Gastrocnemius medialis (tissue), 4 donors: ENCODE measurements at places on chromosomes 5 and 9. TPM values are rescaled to one million over a fixed set of nuclear protein-coding genes. Genes with fewer than 3 reads are reported as not detected.
A peak's percentile ranks its signal among the peaks of the same experiment; 100 is the strongest.

DNA sequence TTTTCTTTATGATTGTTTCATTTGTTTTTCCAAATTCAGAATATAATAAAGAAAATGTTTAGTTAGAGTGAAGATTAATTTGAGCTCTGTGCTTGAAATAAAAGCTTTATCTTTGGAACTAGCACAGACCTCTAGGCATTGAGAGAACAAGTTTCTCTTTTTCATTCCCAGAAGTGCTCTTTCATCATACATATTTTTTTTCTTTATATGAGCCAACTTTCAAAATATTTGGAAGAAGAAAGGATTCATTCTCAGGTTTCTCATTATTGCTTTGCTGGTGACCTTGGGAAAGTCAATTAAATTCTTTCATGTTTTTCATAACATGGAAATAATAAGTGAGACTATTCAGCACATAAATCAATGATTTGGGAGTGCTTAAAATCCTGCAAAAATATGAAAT lies 16.8 kb downstream of the CTXN3 start:
- no peak overlapping the region for H3K4me3 ChIP-seq
- DNase-seq, result no peak
- H3K36me3 ChIP-seq, result no peaks in the 10 kb centered on the region
- H3K27ac ChIP-seq, result peak overlapping the region; percentile 81
- H3K4me1 ChIP-seq, result peaks cover 2% of the 10 kb centered on the region

GRCh38 chr5:25448646-25449045 lies 803.9 kb upstream of the CDH10 start:
- H3K4me3 ChIP-seq, result no peak overlapping the region
- H3K4me1 ChIP-seq, result no peaks in the 10 kb centered on the region
- no peaks in the 10 kb centered on the region for H3K36me3 ChIP-seq
- no peak overlapping the region for H3K27ac ChIP-seq
- H3K27me3 ChIP-seq, result no peaks in the 10 kb centered on the region

IL9 gene
- total RNA-seq, result not detected

CNTNAP3B gene
- 2.4 TPM for total RNA-seq

ZNF354C gene
- total RNA-seq, result 2.9 TPM

- peaks cover 32% of the 10 kb centered on the region for H3K4me1 ChIP-seq
- H3K4me3 ChIP-seq, result no peak overlapping the region
- no peaks in the 10 kb centered on the region for H3K27me3 ChIP-seq
Measured at GRCh38 chr9:110115826-110116542, 92.0 kb downstream of the C9orf152 start.

GAS1 gene
- 32.9 TPM for total RNA-seq

DNA sequence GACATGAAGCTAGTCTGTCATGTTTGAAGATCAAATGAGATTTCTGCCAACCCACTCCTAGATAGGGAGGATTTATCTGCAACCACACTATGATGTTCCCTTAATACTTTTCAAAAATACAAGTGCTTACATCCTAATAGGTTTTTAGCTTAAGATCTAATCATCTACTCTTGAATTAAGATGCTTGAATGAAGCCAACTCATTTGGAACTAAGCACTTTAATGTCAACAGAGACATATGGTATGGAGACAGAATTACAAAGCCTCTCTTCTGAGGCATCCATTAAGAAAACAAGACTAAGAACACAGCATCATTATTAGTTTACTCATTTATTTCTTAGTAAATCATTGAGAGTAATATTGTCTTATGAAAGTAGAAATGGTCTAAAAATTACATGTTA lies 139.3 kb upstream of the NFIB start:
- H3K27me3 ChIP-seq, result no peaks in the 10 kb centered on the region
- H3K36me3 ChIP-seq, result no peaks in the 10 kb centered on the region
- no peak for DNase-seq

DNA sequence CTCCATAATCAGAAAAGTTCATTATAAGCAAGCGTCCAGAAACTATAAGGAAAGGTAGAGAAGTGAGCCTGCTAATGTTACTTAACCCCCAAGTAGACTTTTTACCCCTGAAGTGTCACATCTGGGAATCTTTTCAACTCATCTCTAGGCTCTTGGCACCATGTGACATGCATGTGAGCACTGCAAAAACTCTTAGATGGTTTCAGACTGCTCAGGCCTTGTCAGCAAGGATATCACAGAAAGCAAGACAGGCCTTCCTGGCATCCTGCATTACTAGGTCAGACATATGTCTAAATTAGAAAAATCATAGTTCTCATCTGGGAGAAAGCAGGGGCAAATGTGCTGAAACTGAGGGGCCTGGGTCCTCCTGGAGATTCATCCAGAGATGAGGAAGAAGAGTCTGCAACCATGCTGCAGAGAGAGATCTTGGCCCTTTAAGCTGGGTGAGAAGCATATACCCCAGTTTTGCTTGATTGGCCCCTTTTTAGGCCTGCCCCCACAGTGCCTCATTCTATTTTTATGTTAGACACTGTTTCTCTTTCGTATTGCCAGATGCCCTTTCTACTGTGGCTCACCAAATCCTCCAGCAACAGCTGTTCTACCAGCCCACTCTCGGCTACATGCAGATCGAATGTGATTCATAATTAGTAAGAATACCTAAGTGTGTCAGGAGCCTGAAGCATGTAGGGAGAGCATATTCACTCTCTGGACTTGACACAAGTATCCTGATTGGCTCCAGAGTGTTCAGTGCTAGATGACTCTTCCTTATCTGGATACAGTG lies 19.0 kb downstream of the TMEM8B start:
- H3K27ac ChIP-seq, result peak overlapping the region; percentile 80
- H3K36me3 ChIP-seq, result no peaks in the 10 kb centered on the region
- no peak for DNase-seq
- H3K4me3 ChIP-seq, result no peak overlapping the region

CNTLN gene
- total RNA-seq, result 3.1 TPM

FAF2 gene
- 15.1 TPM for total RNA-seq

CDC23 gene
- 10.9 TPM for total RNA-seq

DNA sequence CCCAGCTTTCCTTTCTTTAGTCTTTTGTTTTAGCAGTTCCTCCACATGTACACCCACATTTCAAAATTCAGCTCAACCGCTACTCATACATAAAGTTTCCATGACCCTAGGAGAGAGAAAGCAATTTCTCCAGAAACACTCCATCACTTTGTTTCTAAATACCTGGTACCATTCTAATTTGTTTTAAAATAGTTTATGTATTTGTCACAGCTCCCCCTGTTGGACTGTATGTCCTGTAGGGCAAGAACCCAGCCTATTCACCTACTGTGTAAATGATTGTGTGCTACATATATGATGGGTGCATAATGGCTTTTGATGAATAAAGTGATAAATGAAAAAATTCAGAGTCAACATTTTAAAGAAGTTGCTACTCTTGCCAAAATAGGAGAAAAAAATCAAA lies 139.1 kb downstream of the COX7C start:
- no peak overlapping the region for H3K27ac ChIP-seq
- DNase-seq, result no peak
- no peaks in the 10 kb centered on the region for H3K4me1 ChIP-seq

- DNase-seq, result no peak
- H3K36me3 ChIP-seq, result no peaks in the 10 kb centered on the region
- no peaks in the 10 kb centered on the region for H3K4me1 ChIP-seq
- no peak overlapping the region for H3K27ac ChIP-seq
- H3K27me3 ChIP-seq, result no peaks in the 10 kb centered on the region
Measured at GRCh38 chr9:89542401-89543021, 44.6 kb upstream of the SEMA4D start.

- no peaks in the 10 kb centered on the region for H3K36me3 ChIP-seq
- peaks cover 100% of the 10 kb centered on the region for H3K27me3 ChIP-seq
- DNase-seq, result no peak
- H3K4me1 ChIP-seq, result peaks cover 28% of the 10 kb centered on the region
- peak overlapping the region; percentile 45 for H3K4me3 ChIP-seq
Measured at GRCh38 chr9:130661451-130662098, 2.8 kb upstream of the PRDM12 start.

DNA sequence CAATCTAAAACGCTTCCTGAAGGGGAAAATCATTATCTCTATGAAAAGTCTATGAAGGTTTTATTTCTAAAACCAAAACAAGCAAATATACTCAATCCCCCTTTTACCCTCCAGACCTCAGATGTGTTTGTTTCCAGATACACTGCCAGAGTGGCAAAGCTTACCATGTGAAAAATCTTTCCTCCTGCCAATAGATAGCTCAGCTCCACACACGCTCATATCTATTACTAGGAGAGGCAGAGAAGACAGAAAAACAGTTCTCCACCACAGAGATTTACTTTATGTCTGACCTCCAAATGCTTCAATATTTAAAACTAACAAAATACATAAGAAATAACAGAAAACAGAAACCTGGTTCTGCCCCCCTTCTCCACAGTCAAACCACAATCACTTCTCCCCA lies 7.0 kb downstream of the IRX2 start:
- DNase-seq, result no peak
- peaks cover 73% of the 10 kb centered on the region for H3K27me3 ChIP-seq
- H3K27ac ChIP-seq, result no peak overlapping the region
- no peak overlapping the region for H3K4me3 ChIP-seq

GMCL2 gene
- not detected for total RNA-seq

GRCh38 chr5:33035851-33036527 lies 324.9 kb downstream of the NPR3 start:
- no peaks in the 10 kb centered on the region for H3K27me3 ChIP-seq
- no peak for DNase-seq
- H3K4me1 ChIP-seq, result no peaks in the 10 kb centered on the region
- H3K27ac ChIP-seq, result no peak overlapping the region
- no peaks in the 10 kb centered on the region for H3K36me3 ChIP-seq

DNA sequence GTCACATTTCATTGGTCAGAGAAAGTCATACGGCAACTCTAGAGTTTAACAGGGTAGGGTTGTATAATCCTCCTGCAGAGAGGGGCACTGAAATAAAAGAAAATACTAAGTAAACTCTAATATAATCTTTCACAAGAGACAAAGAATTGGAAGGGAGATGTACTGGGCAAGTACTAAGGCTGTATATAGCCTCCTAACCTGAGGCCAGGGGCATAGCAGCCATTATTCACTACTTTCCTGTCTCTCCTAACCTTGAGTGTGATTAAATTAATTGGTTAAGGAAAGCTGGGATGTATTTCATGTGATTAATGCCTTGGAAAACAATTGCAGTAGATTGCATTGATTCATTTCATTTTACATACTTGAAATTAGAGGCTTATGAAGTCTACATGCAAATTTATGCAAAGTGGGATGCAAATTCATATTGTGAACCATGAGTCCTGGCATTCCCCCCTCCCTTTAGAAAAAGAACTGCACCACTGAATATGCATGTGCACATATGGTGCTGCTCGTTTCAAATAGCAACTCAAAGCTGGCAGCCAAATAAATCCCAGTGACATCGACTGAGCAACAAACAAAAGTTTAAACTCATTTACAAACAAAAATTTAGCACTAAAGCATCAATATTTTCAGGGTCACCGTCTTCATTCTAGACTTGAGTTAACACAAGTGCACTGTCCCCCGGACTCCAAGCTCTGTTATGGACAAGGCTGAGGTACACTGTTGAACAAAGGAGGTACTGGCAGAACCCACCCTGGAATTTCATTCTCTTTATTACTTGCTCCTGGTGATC lies 70.0 kb downstream of the DMAC1 start:
- H3K4me3 ChIP-seq, result no peak overlapping the region
- no peak overlapping the region for H3K27ac ChIP-seq
- no peaks in the 10 kb centered on the region for H3K27me3 ChIP-seq
- DNase-seq, result no peak
- no peaks in the 10 kb centered on the region for H3K36me3 ChIP-seq

GRCh38 chr5:5422819-5423515 lies 490 bp downstream of the ICE1 start:
- peaks cover 38% of the 10 kb centered on the region for H3K4me1 ChIP-seq
- no peak for DNase-seq
- H3K27ac ChIP-seq, result peak overlapping the region; percentile 99
- no peaks in the 10 kb centered on the region for H3K27me3 ChIP-seq
- peak overlapping the region; percentile 88 for H3K4me3 ChIP-seq
- no peaks in the 10 kb centered on the region for H3K36me3 ChIP-seq

GRCh38 chr5:173753307-173754168 lies 134.6 kb upstream of the CPEB4 start:
- peak overlapping the region; percentile 89 for H3K27ac ChIP-seq
- no peaks in the 10 kb centered on the region for H3K27me3 ChIP-seq
- peak; percentile 91 for DNase-seq
- H3K36me3 ChIP-seq, result no peaks in the 10 kb centered on the region
- H3K4me1 ChIP-seq, result peaks cover 47% of the 10 kb centered on the region

GFI1B gene
- total RNA-seq, result not detected

DNA sequence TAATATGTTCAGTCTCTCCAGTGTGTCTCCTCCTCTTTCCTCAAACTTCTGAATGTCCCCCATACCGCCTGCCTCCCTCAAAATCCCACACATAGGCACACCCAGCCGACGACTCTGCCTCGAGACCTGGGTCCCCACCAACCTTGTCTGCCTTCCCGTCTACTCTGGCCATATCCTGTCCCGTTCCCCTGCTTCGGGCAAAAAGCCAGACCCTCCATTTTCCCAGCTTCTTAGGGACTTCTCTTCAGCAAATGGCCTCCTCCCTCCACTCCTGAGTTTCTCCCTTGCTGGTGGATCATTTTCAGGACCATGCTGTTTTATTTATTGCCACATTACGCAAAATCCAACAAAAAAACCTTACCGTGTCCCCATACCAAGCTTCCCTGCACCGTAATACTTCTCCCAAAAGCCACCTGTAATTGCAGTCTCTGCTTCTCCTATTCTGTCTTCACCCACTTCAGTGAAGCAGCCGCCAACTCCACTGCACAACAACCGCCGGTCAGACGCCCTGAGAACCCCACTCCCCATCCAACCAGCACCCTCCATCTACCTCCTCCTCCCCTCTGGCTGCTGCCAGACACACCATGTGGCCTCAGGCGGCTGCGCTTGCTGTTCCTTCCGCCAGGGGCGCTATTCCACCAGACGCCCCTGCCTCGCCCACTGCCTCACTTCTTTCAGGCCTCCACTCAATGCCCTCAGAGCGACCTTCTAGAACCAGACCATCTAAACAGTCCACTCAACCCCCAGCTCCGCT lies 117.0 kb downstream of the TRPM6 start:
- no peak overlapping the region for H3K4me3 ChIP-seq
- no peak for DNase-seq
- no peaks in the 10 kb centered on the region for H3K4me1 ChIP-seq
- no peaks in the 10 kb centered on the region for H3K36me3 ChIP-seq
- H3K27ac ChIP-seq, result no peak overlapping the region

DNA sequence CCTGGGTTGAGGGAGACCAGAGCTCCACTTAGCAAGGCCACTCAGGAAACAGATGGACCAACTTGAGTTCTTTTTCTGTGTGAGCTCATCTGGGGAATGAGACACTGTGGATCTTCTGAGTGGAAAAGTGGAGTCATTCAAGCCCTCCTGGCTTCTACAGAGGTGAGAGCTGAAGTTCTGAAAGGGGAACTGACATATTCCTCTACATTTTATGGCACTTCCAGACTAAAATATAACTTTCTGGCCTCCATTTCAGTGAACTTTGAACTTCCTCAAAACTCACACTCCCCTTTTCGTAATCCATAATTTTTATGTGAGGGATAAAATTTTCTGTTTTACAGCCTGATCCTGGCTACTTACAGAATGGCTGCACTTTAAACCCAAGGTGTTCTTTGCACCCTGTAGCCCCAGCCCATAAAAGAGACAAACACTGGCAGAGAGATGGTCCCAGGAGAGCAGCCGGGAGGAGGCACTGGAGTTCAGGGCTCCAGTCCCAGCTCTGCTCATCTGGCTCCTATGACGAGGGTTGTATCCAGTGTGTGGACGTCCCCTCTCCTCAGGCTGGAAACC lies 10.8 kb downstream of the SPAAR start:
- peak overlapping the region; percentile 61 for H3K27ac ChIP-seq
- H3K4me3 ChIP-seq, result no peak overlapping the region

GRCh38 chr5:17763301-17763700 lies 129.0 kb downstream of the TAF11L14 start:
- no peaks in the 10 kb centered on the region for H3K27me3 ChIP-seq
- H3K36me3 ChIP-seq, result no peaks in the 10 kb centered on the region
- no peaks in the 10 kb centered on the region for H3K4me1 ChIP-seq

GRCh38 chr9:34513567-34514214 lies 9.1 kb downstream of the ENHO start:
- DNase-seq, result no peak
- H3K4me3 ChIP-seq, result no peak overlapping the region
- no peaks in the 10 kb centered on the region for H3K27me3 ChIP-seq
- no peak overlapping the region for H3K27ac ChIP-seq
